ENCODE measurements at places on chromosomes 5 and 9.

DNA sequence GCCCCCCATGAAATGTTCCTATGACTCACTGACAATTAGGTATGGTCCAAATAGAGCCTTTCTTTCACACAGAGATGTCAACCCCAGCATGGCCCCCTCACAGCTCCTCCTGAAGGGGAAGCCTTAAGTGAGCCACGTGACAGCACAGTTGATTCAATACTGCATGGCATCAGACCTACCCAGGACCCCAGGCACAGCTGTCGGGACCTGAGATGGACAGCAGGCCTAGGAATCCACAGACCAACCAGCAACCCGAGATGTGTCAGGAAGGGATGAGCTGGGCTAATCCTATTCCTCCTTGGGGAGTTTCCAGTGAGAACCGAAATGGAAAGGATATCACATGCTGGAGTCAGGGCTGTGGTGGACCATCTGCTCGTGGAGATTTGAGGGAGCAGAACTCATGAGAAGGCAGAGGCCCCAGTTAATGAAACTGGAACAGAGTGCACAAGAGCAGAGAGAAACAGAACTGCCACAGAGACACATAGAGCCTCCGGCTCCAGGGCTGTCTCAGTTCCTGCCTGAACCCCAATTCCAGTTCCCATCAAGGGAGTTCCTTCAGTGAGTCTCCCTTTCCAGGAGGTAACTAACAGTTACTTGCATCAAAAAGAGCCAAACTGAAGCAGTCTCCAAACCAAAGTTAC is 42.1 kb upstream of the SMIM23 start:
- no peak for DNase-seq

GRCh38 chr5:172377856-172378255 is 76.5 kb downstream of the SH3PXD2B start:
- no peak for DNase-seq

- DNase-seq, result no peak
These were observed 48.9 kb downstream of the FAM174A start for GRCh38 chr5:100584069-100584468.

DNA sequence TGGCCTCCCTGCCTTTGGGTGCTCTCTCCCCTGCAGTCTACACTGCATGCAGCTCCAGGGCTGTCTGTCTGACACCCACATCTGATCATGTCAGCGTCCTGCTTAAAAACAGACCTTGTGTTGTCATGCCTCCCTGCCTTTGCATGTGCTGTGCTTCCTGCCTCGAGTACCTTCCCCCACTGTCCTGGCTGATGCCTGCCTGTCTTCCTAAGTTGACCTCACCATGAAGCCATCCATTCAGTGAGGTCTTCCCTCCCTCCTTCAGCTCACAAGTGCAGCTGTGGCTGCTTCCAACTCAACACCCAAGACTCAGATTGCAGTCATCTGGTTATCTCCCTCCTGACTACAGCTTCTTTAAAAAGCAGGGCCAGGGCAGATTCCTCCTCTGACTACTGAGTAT is 5.5 kb downstream of the ANGPTL2 start:
- DNase-seq, result no peak

- no peak for DNase-seq
These were observed 66.8 kb downstream of the PTPDC1 start for GRCh38 chr9:94150890-94151650.

DNA sequence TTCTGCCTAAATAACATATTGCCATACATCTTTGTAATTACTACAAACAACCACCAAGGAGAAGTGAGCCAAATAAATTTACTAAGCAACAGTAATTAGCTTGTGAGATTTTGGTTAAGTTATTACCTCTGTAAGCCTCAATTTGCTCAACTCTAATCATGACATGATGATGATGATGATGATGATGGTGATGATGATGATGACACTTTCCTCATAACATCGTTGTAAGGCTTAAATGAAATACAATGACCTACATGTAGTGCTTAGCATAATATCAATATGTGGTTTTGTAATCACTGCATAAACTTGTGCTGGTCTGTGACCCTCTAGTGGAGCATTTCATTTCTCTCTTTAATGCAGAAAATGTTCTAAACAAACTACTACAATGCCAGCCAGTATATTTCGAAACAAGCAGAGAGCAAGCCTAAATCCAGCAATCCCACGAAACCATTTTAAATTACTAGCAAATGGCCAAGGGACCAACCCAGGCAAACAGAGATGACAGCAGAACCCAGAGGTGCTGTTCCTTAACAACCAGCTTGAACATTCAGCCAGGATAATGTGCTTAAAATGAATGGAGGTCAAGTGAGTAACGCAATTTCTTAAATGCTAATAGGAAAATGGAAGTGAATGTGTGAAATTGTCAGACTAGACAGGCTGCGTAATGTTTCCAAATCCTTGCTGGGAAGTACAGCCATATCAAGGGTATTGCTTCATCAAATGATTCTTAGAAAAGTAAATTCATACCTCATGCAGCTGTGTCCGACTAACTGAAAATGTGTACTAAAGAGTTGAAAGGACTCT is 281.9 kb upstream of the PUM3 start:
- DNase-seq, result no peak

DNA sequence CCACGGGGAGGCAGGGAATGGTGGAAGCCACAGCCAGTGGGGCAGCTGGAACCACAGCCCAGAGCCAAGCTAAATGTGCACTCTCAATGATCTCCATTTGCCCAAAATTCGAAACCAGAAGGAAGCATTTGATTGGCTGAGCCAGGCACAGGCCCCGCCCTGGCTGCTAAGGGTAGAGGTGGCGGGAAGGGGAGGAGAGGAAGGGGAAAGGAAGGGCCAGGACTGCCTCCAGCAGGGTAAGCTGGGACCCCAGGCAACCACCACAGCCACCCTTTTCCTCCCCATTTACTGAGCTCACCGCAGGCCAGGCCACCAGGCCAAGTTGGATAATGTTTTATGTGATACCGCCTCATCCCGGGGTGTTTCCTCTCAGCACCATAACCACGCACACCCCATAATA is 100.3 kb upstream of the RAPGEF1 start:
- no peak for DNase-seq

- no peak for DNase-seq
These were observed 37.4 kb downstream of the MVB12B start for GRCh38 chr9:126363847-126364671.

DNA sequence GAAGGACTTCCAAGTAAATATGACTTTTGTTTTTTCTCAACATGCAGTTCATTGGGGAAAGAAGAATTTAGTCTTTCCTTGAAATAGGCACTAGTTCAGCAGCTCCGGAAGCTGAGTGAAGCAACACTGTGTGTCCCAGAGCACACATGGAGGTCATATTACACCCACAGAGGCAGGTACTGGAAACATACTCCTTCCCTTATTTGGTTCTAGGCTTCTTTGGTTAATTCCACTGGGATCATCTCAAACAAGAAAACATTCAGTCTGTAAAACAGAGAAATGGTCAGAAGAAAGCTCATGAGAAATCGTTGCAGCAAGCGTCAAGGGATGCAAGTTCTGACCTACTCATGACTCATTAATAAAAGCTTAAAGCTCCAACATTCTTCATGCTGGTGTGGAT is 175.1 kb upstream of the PCSK5 start:
- DNase-seq, result no peak

- DNase-seq, result no peak
These were observed 250.3 kb downstream of the ZSWIM6 start for GRCh38 chr5:61582205-61582820.

- no peak for DNase-seq
These were observed 758 bp upstream of the PDCD1LG2 start for GRCh38 chr9:5509573-5509972.

- DNase-seq, result peak; percentile 48
These were observed 1.0 kb downstream of the GGTA1 start for GRCh38 chr9:121498487-121499176.

GRCh38 chr5:1359031-1359645 is 14.2 kb upstream of the CLPTM1L start:
- no peak for DNase-seq

GRCh38 chr9:91555132-91555531 is 131.5 kb upstream of the NFIL3 start:
- no peak for DNase-seq

- DNase-seq, result no peak
These were observed 60.3 kb downstream of the RFK start for GRCh38 chr9:76333964-76334363.

- DNase-seq, result no peak
These were observed 371.5 kb upstream of the KLF4 start for GRCh38 chr9:107861075-107861474.

DNA sequence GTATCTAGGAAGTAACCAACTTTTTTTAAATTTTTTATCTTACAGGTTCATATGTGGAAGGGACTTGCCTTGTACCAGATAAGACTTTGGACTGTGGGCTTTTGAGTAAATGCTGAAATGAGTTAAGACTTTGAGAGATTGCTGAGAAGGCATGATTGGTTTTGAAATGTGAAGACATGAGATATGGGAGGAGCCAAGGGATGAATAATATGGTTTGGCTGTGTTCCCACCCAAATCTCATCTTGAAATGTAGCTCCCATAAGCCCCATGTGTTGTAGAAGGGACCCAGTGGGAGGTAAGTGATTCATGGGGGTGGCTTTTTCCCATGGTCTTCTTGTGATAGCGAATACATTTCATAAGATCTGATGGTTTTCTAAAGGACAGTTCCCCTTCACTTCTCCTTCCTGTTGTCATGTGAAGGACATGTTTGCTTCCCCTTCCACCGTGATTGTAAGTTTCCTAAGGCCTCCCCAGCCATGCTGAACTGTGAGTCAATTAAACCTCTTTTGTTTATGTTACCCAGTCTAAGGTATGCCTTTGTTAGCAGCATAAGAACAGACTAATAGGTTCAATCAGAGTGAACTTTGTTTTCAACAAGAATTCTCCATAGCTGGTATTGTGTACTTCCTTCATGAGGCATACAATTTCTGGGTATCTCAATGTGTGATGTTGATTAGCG is 535.6 kb upstream of the MEF2C start:
- no peak for DNase-seq

GRCh38 chr9:130262061-130262745 is 3.4 kb upstream of the HMCN2 start:
- no peak for DNase-seq

- no peak for DNase-seq
These were observed 11.2 kb downstream of the MRPS27 start for GRCh38 chr5:72308853-72309191.

DNA sequence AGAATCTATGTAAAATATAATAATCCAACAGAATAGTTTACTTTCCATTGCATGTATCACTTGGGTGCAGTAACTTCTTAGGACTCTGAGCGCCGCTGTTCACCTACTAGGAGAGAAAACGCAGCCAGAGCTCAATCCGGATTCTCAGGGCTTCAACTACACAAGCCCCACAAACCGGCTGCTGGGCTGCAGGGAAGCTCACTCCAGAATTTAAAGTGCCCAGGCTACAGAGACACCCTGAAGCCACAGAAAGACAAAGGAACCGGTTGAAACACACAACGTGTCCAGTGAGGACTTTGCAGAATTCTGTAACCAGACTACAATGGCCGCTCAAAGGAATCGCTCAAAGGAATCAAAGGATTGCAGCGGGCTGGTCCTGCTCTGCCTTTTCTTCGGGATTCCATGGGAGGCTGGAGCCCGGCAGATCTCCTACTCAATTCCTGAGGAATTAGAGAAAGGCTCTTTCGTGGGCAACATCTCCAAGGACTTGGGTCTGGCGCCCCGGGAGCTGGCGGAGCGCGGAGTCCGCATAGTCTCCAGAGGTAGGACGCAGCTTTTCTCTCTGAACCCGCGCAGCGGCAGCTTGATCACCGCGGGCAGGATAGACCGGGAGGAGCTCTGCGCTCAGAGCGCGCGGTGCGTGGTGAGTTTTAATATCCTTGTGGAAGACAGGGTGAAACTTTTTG is at the start of gene PCDHGA10:
TSS of gene PCDHGA10 (plus strand) at position 134 of the 686 bp plus-strand sequence. CDS start at position 323, 189 bp downstream.
- no peak for DNase-seq

GRCh38 chr9:7901621-7902020 is 102.0 kb upstream of the DMAC1 start:
- DNase-seq, result no peak

GRCh38 chr5:115673596-115673995 is 47.8 kb upstream of the TMED7 start:
- DNase-seq, result no peak

DNA sequence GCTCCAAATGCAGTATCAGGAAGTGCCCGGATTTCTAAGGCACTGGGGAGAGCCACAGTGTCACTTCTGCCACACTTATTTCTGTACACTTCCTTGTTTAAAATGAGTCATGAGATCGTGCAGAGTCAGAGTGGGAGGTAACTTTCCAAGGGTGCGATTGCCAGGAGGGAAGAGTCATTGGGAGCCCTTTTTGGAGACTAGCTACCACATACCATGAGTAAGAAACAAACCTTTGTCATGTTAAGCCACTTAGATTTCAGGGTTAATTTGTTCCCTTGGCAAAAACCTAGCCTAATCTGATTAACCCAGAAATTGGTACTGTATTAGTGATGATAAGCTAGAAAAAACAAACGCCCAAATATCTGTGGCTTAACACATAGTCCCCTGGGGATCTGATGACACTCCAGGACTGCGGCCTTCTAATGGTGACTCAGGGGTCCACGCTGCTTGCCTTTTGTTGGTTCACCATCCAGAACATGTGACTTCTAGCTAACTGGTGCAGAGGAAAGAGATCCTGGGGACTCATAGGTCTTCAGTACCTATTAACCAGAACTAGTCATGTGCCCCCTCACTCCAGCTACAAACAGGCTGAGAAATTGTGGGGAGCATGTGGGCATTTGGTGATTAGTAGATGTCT is 48.6 kb upstream of the TLE1 start:
- no peak for DNase-seq

DNA sequence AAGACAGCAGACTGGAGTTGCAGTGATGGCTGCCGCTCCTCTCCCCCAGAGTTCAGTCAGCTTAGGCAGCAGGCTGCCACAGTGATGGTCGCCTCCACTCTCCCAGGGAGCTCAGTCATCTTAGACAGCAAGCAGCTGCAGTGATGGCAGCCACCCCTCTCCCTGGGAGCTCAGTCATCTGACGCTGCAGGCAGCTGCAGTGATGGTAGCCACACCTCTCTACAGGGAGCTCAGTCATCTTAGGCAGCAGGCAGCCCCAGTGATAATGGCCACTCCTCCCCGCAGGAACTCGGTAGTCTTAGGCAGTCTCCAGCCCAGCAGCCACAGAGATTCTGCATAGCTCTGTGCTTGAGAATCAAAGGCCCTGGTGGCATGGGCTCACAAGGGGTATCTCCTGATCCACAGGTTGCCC is 582.7 kb downstream of the DTWD2 start:
- DNase-seq, result no peak

DNA sequence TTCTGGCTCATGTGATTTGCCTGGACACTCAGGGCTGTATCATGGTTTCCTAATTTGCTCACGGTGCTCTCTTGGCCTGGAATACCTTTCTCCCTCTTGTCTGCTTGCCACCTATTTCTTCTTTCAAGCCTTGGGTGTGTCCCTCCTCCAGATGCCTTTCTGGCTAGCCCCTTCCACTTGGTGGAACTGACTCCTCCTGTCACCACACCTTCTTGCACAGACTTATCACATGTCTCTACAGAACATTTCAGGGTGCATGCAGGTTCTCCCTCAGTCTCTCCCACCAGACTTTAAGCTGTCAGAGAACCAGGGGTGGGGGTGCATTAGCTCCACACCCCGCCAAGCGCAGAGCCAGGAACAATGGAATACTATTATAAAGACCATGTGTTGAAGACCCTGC is 1.9 kb downstream of the TBC1D2 start:
- no peak for DNase-seq

- DNase-seq, result no peak
These were observed 125.9 kb upstream of the OSMR start for GRCh38 chr5:38719916-38720315.

- DNase-seq, result no peak
These were observed 19.9 kb downstream of the TLR4 start for GRCh38 chr9:117723986-117724625.
